ENCODE measurements at places on chromosomes 5 and 9.

DNA sequence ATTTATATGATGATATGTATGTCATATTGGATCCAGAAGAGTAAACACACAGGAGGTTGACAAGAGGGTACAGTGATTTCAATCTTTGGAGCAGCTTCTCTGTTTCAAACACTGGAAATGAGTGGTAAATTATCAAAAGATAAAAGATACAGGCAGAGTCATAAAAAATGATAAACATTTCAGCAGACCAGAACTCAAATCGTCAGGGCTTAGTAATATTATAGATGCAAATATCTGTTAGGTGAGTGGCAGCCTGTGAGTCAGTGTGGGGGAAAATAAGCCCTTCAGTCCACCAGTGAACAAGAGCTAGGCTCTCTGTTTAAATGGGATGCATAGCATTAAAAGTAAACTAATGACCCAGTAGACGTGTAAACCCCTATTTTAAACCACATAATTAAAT lies 1378.1 kb downstream of the EFNA5 start:
- DNase-seq: no peak

- no peak for DNase-seq
These were observed 96.9 kb downstream of the SLC1A3 start for GRCh38 chr5:36703245-36703860.

GRCh38 chr9:123423311-123423640 lies 67.3 kb downstream of the CRB2 start:
- no peak for DNase-seq

DNA sequence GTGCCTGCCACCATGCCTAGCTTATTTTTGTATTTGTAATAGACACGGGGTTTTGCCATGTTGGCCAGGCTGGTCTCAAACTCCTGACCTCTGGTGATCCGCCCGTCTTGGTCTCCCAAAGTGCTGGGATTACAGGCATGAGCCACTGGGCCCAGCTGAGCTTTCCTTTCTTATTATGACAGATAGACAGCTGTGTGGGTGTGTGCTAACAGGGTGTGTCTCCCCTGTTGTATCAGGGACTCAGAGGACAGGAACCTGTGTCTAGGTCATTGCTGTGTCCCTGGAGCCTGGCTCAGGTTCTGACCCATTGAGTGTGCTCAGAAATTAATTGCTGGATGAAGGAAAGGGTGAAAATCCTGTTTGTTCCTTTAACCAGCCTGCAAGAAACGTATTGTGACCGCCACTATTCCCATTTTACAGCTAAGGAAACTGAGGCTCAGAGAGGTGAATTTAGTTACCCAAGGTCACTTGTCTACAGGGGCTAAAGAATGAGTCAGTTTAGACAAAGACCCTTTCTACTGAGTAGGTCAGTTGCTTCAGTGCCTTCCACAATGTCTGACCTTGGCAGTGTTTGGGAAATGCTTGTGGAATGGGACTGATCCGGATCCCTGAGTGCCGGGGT lies 16.8 kb downstream of the NCS1 start:
- no peak for DNase-seq

GRCh38 chr5:179766021-179766725 lies 27.6 kb upstream of the LTC4S start:
- DNase-seq: no peak

- no peak for DNase-seq
These were observed 69.7 kb downstream of the MACROH2A1 start for GRCh38 chr5:135329066-135329912.

- no peak for DNase-seq
These were observed 35.2 kb downstream of the DDX4 start for GRCh38 chr5:55773057-55773456.

- peak; percentile 49 for DNase-seq
These were observed 18.2 kb upstream of the WDR38 start for GRCh38 chr9:124835026-124835557.
